ENCODE measurements at places on chromosomes 1 and 21.

- no peak for DNase-seq
Observed at GRCh38 chr1:229674042-229674441, 48.0 kb downstream of the URB2 start.

GRCh38 chr1:243508303-243508713 is 252.5 kb downstream of the SDCCAG8 start:
- DNase-seq: no peak

DNA sequence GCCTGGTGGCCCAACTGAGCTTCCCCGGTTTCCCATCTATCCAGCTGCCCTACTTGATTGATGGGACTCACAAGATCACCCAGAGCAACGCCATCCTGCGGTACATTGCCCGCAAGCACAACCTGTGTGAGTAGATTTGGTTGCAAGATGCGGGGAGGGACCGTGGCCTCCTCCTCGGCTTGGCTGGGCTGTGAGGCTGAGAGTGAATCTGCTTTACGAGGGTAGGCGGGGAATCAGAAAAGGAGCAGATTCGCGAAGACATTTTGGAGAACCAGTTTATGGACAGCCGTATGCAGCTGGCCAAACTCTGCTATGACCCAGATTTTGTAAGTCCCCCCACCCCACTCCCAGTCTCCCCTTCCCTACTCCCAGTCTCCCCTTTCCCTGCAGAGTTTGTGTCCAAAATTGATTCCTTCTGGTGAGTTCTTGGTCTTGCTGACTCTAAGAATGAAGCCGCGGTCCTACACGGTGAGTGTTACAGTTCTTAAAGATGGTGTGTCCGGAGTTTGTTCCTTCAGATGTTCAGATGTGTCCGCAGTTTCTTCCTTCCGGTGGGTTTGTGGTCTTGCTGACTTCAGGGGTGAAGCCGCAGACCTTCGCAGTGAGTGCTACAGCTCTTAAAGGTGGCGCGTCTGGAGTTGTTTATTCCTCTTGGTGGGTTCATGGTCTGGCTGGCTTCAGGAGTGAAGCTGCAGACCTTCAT is 1.5 kb downstream of the GSTM2 start:
- DNase-seq: no peak

- DNase-seq: no peak
Observed at GRCh38 chr1:37479255-37480124, 5.1 kb downstream of the ZC3H12A start.

DNA sequence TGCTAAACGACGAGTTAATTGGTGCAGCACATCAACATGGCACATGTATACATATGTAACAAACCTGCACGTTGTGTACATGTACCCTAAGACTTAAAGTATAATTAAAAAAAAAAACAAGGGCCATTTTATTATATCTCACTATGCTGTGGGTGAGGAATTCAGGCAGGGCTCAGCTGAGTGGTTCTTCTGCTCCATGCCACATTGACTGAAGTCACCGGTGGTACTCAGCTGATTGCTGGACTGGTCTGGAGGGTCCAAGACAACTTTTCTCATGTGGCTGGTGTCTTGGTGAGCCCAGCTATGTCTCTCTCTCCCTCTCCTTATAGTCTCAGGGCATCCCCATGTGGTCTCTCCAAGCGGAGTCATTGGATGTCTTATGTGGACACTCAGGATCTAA is 275.0 kb downstream of the GRIK3 start:
- DNase-seq: no peak

- no peak for DNase-seq
Observed at GRCh38 chr1:206892351-206892984, 4.8 kb upstream of the IL24 start.

GRCh38 chr1:228445490-228445842 is 28.8 kb upstream of the TRIM17 start:
- DNase-seq: no peak

DNA sequence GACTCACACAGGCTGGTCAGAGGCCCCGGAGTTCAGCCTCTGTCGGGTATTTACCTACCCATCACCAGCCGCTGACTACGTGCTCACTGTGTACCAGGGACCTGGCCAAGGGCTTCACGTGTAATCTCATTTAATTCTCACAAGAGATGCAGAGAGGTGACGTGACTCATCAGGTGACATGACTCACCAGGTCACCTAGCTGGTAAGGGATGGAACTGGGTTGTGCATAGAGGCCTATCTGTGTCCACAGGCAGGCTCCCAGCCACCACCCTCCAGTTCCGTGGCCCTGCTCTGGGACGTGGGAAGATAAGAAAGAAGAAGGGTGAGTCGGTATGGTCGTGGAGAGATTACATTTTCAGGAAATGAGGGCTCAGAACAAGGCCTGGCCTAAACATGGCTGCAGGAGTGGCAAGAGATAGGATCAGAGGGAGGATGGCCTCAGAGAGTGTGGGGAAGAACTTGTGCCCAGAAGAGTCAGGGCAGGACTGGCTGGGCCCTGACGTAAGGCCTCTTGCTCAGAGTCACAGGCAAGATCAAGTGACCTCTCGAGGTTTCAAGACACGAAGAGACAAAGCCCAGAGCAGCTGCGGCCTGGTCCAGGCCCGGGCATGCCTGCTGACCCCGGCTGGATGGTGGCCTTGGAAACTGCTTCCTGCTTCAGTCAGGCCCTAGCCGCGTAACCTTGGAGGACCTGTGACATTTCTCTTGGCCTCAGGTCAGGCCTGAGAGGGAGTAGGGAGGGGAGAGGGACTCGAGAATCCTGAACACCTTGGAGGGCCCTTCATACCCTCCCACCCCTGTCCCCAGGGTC is 52.7 kb upstream of the WASF2 start:
- DNase-seq: no peak

GRCh38 chr21:8989261-8989711 is 1532.1 kb upstream of the TPTE start:
- no peak for DNase-seq

- DNase-seq: no peak
Observed at GRCh38 chr1:17621691-17622090, 82.2 kb downstream of the ARHGEF10L start.

GRCh38 chr1:112165375-112165774 is 175.9 kb upstream of the KCND3 start:
- DNase-seq: no peak

DNA sequence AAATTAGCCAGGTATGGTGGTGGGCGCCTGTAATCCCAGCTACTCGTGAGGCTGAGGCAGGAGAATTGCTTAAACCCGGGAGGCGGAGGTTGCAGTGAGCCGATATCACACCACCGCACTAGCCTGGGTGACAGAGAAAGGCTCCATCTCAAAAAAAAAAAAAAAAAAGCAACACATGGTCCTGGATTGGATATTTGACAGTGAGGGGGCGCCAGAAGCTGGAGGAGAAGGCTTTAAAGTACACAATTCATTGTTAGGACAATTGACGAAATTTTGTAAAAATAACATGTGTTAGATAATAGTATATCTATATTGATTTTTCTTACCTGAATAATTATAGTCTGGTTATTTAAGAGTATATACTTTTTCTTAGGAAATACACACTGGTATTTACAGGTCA is 50.2 kb upstream of the USP25 start:
- no peak for DNase-seq

GRCh38 chr21:29637134-29637533 is 302.7 kb downstream of the GRIK1 start:
- no peak for DNase-seq

DNA sequence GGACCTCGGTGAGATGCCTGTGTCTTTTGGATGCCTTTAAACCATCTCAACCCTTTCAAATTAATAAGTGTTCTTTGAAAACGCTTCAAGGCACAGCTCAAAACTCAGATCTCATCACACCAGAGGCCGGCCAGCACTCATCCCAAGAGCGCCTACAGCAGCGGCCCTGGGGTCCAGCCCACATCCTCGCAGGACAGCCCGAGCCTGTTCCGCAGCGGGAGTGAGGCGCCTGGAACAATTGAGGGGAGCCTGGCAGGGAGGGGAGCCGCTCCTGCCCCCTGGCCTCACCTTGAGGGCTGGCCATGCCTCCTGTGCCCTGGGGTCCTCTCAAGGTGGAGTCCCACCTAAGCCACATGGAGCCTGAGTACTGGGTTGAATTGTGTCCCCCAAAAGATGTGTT is 37.9 kb downstream of the ACOT7 start:
- DNase-seq: no peak

GRCh38 chr1:41410462-41410861 is 49.2 kb downstream of the FOXO6 start:
- no peak for DNase-seq

DNA sequence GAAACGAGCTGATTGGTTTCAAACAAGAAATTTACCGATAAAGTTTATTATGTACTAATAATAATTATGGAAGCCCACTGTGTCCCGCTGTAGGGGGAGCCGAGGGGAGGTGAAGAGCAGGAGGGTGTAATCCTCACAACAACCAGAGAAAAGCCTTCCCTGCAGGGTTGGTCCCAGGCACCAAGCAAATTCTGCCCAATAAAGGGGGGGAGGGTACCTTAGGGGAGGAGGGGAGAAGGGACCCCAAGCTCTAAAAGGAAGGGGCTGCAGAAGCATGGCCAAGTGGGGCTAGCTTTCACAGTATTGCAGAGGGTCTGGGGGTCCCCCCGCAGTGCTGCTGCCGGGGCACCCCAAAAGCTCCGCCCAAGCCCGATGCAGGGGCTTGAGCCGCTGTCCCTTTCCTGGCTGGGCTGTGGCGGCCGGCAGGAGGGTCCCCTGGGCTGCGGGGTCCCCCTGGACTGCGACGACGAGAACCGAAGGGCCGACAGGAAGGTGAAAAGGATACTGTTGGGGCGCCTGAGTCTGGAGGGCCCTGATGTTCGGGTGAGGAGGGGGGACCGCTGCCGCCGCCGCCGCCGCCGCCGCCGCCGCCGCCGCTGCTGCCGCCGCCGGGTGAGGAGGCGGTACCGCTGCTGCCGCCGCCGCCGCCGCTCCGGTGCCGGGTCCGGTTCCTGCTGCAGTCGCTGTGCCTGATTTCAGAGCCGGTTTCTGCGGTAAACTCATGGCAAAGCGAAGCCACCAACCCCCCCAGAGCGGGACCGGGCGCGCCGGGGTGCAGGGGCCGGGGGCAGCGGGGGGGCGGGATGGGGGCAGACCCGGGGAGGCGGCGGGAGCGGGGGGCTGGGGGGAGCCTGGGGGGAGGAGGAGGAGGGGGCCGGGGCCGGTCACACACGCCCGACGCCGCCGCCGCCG is 771 bp downstream of the EIF4G3 start:
- no peak for DNase-seq

DNA sequence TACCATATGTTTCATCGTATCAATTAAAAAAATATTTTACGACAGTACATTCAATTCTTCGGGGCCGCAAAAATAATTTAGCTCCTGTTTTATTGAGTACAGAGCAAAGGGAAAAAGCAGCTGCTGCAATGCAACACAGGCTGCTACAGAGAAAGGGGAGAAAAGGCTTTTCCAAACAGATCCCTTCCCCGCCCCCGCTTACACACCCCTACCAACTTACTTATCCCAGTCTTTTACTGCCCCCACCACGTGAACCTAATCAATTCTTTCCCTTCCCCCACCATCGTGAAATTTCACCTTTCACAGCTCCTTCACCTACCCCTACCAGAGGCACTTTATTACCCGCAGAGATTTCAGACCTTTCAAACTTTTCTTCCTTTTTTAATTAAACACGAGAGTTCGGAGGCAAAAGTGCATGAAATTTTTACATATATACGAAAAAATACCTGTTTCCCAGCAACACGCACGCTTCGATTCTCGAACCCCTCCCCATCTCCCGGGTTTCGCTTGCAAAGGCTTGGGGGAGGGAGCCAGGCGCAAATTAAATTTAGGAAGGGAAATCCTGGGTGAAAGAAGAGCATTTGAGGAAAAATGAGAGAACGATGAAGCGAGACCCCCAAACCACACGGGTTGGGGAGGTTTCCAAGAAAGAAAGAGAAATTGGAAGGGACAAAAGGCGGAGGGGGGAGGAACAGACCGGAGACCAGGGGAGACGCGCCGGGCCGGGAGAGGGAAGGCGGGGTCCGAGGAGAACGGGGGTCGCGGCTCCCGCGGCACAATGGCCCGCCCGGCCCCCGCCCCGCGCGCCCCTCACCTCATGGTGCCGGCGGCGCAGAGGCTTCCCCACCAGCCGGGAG is 823 bp downstream of the ENAH start:
- DNase-seq: no peak

- DNase-seq: no peak
Observed at GRCh38 chr1:222768592-222768991, 31.6 kb downstream of the FAM177B start.

- no peak for DNase-seq
Observed at GRCh38 chr1:112901387-112901786, 54.6 kb downstream of the SLC16A1 start.

GRCh38 chr1:53486395-53487026 is 27.3 kb downstream of the DMRTB1 start:
- no peak for DNase-seq

GRCh38 chr1:154969860-154970452 is 591 bp downstream of the SHC1 start:
- no peak for DNase-seq

DNA sequence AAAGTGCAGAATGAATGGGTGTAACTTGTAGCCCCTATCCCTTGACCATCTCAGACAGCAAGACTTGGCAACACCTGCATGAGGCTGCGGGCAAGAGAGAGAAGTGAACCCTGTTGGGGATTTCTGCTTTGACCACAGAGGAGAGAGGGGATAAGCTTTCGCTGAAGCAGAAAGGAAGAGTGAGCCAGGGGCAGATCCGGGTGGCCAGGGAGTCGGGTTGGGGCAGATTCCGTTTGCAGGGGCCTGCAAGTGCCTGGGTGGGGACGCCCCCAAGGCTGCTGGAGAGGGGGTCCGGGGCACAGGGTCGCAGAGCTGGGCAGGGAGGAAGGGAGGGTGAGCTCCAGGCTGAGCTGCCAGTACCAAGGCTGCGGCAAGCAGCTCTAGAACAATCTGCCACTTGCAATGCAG is 25.3 kb upstream of the PIK3CD start:
- DNase-seq: no peak

- DNase-seq: no peak
Observed at GRCh38 chr1:13838236-13838635, 138.2 kb downstream of the PRDM2 start.

GRCh38 chr1:229717786-229718576 is 91.9 kb downstream of the URB2 start:
- no peak for DNase-seq

DNA sequence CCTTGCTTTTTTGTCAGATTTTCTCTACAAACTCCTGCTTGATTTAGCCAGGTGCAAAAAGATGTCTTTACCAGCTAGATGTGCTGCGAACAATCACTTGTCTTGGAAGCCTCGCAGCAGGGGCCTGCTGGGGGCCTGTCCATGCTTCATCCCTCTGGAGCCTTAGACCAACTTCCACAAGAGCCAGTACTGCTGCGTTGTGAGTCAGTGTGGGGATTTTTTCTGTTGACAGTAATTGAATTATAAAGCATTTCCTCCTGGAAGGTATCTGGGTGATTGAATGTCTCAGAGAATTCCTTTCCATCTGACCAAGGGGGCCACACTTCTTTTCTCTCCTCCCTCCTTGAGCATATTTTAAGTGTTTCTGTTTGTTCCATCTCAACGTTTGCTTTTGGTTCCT is 40.4 kb upstream of the LDLRAP1 start:
- DNase-seq: no peak

DNA sequence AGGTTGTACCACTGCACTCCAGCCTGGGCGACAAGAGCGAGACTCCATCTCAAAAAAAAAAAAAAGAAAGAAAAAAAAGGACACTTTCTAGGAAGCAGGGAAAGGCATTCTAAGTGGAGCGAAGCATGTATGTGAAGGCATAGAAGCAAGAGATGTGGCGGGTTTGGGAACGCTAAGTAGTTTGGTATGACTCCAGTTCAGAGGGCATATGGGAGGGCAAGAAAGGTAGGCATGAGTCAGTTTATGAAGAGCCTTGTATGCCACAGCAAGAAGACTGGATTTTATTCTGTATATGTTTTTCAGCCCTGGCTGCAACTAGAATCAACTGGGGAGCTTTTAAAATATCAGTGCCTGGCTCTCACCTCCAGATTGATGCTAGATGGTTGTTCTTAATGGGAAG is 4.4 kb upstream of the ELOVL1 start:
- DNase-seq: no peak

All from stimulated activated CD8-positive, alpha-beta memory T cell treated with anti-CD3 and anti-CD28 coated beads, Interleukin-15, amount 100 ng/mL, for 24 hours (primary cell).